Dermis lymphatic vessel endothelial cell (primary cell): ENCODE measurements at places on chromosomes 7 and 10. TPM values are rescaled to one million over a fixed set of nuclear protein-coding genes. Genes with fewer than 3 reads are reported as not detected.

Gene SFRP4
- under 0.01 TPM in 1 of 2 replicates, not detected in the other for total RNA-seq

Gene PON1
- total RNA-seq = not detected in 2 replicates

Gene GIMAP2
- total RNA-seq = 33.9 and 42.9 TPM in 2 replicates

Gene ADCYAP1R1
- under 0.01 TPM in 1 of 2 replicates, not detected in the other for total RNA-seq

Gene SLC26A5
- 1.5 and 2.3 TPM in 2 replicates for total RNA-seq

Gene SLC39A12
- not detected in 2 replicates for total RNA-seq

Gene DDC
- not detected in 2 replicates for total RNA-seq

Gene KAZALD1
- total RNA-seq = 0.26 and 0.54 TPM in 2 replicates

Gene ZNF804B
- not detected in 2 replicates for total RNA-seq

Gene FAM24B
- total RNA-seq = 0.76 and 1.0 TPM in 2 replicates

Gene TMEM26
- under 0.01 and 0.09 TPM in 2 replicates for total RNA-seq

Gene LRRC4
- 0.65 and 1.4 TPM in 2 replicates for total RNA-seq

Gene CDC14C
- total RNA-seq = under 0.01 TPM in 1 of 2 replicates, not detected in the other

Gene LMTK2
- total RNA-seq = 7.6 and 8.7 TPM in 2 replicates

Gene IDI2
- not detected in 2 replicates for total RNA-seq
